ENCODE measurements at places on chromosomes 11 and 22.

- DNase-seq: no peak
These were observed at the start of gene BBOX1 for GRCh38 chr11:27040302-27041115. BBOX1 (plus strand) TSS chr11:27040815; CDS start chr11:27055431, 14,616 bp downstream.

GRCh38 chr11:11072067-11072466 lies 214.2 kb upstream of the ZBED5 start:
- DNase-seq: no peak

- DNase-seq: no peak
These were observed 56.3 kb upstream of the SOX6 start for GRCh38 chr11:16412525-16413172.

GRCh38 chr11:62020661-62021060 lies 53.2 kb upstream of the FTH1 start:
- DNase-seq: no peak

DNA sequence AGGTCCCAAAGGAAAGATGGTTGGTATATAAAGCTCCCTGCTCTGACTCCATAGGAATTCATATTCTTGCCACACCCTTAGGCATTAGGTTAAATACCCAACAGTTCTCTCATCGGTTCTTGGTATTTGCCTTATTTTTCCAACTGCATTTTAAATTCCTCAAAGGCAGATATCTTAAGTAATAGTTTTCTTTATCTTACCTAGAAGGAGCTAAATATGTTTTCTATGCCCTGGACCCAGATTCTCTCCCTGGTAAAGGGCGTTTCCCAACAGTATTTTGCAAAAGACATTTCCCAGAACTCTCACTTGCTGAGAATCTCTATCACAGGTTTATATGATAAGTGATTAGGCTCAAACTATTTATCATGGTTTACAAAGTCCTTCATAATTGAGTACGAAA lies 158.6 kb upstream of the BDNF start:
- DNase-seq: no peak

GRCh38 chr11:10405865-10406592 lies 49.0 kb upstream of the AMPD3 start:
- DNase-seq: peak; percentile 51

- no peak for DNase-seq
These were observed 406.0 kb downstream of the TBC1D22A start for GRCh38 chr22:47168441-47168840.

- no peak for DNase-seq
These were observed 68.7 kb downstream of the ETS1 start for GRCh38 chr11:128518493-128519207.

GRCh38 chr11:111938687-111939160 lies 1.6 kb downstream of the DIXDC1 start:
- DNase-seq: peak; percentile 46

GRCh38 chr11:102448869-102449224 lies 3.7 kb downstream of the TMEM123 start:
- no peak for DNase-seq

DNA sequence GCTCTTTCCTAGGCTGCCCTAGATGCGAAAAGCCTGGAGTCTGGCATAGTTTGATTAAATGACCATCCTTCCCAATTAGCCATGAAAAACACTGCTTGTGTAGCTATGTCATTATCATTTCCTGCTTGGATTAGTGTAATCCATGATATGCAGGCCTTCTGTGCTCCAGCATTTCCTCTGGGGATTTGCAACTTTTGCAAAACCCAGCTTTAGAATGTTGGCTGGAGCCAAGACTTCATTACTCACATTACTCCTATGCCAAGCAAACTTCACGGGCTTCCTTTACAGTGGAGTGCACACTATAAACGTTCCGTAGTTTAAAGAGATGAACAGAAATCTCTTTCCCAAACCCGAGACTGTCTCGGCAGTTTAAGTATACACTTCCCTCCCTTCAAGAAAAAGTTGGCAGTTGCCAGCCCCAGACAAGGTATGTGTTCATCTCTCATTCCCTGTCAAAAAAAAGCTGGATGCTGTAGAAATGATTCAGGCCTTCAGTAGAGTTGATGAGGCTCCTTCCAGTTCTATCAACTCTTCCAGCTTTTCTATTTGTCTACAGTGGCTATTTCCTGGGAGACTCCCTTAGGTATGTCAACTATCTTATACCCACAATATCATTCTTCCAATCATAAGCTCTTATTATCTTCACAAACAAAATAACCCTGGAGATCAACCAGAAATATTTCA lies 180.0 kb downstream of the MAML2 start:
- DNase-seq: no peak

DNA sequence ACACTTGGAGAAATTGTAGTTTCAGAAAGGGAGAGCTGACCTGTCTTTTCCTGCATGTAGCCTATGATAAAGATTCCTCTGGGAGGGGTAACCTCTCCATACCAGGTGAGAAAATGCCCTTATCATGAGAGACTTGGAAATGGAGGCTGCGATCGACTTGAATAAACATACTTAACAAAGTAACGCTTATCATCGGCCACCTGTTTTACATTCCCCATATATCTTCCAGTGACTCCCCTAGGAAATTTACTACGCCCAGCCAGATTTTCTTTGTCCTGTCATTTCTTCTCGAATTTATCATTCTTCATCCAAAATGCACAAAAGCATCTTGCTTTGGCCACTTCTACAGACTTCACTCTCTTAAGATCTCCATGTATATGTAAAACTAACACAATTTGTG lies 143.5 kb downstream of the CCDC81 start:
- DNase-seq: no peak

DNA sequence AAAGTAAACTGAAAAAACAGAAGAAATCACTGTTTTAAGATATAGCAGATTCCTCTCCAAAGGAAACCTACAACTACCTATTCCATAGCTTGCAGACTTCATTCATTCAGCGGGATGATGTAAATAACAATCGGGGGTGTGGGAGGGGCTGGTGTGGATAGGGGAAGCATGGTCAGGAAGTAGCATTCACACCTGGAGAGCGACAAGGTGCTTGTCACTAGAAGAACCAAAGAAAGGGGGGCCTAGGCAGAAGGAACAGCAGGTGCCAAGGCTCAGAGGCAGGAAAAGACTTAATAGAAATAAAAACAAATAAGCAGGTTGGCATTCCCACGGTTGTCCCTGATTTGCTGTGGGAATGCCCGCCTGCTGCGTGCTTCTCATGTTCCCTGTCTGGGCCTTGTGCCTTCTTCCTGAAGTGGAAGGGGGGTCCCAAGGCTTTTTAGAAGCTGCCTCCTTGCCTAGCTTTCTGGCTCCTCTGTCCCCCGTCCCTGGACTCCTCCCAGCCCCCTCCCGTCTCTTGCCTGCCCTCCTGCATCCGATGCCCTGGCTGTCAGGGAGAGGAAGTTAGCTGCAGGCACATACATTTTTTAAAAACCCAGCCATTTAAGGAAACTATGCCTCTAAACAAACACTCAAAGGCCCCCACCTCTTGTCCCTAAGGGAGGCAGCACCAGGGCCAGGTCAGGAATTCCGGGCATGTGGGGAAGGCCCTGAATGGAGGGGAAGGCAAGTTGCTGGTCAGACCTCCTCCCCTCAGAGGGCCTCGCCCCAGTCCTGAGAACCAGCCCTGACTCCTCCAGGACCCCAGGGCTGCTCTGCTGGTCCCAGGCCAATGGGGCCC lies 54.7 kb upstream of the PRDM11 start:
- no peak for DNase-seq

DNA sequence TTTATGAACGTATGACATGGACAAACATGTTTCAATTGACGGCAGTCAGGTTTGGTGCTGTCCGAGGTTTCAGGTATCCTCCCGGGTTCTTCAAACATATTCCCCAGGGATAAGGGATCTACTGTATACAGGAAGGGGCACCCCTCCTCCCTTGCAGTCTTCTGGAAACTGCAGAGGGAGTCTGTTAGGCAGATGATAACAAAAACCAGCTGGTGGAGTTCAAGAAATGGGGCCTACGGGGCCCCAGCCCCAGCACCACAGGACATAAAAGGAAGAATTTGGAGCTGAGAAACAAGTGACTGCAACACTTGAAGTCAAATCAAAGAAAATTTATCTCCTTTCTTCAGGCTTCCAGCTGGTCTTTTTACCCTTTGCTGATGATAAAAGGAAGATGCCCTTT lies 32.1 kb downstream of the SNU13 start:
- DNase-seq: no peak

DNA sequence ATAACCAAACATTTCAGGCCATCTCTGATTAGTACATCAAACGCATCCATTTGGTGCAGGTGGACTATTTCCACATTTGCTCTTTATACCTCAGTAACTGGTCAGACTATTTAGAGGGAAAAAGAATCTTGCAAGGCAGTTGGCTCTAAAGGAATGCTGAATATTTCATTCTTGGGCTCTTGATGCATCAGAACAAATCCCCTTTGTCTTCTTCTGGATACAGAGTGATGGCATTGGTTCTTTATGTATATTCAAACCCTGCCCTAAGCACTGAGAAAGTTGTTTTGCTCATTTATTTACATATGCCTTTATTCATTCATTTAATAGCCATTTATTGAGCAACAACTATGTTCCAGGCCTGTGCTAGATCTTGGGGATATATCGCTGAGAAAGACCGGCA lies 31.1 kb upstream of the RAB30 start:
- no peak for DNase-seq

GRCh38 chr11:88105951-88106350 lies 69.3 kb downstream of the RAB38 start:
- no peak for DNase-seq

GRCh38 chr11:70159627-70160570 lies 43.2 kb upstream of the FADD start:
- DNase-seq: no peak

GRCh38 chr22:33922349-33922681 lies 2.0 kb upstream of the LARGE1 start:
- peak; percentile 6 for DNase-seq

DNA sequence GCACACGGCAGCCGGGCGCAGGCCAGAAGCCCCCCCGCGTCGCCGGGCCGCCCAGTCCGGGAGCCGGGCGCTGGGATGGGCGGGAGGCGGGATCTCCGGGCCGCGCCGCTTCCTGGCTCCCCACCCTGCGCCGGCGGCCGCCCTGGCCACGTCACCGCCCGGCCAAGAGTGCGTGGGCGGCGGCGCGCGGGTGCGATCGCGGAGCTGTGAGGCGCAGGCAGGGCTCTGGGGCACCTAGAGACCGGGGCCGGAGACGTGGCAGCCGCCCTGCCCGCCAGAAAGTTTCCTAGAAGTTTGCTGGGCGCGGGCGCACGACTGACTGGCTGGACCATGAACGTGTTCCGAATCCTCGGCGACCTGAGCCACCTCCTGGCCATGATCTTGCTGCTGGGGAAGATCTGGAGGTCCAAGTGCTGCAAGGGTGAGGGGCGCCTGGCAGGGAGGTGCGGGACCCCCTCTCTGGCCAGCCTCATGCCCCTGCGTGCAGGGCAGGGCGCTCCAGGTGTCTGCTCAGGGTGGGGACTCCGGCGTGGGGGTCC lies at the start of gene KDELR3:
Gene KDELR3 (plus strand): TSS at position 193 of the 539 bp plus-strand sequence. CDS start 138 bp downstream, at position 331.
- DNase-seq: peak; percentile 79

- DNase-seq: no peak
These were observed 308.8 kb downstream of the LUZP2 start for GRCh38 chr11:24805671-24806070.

DNA sequence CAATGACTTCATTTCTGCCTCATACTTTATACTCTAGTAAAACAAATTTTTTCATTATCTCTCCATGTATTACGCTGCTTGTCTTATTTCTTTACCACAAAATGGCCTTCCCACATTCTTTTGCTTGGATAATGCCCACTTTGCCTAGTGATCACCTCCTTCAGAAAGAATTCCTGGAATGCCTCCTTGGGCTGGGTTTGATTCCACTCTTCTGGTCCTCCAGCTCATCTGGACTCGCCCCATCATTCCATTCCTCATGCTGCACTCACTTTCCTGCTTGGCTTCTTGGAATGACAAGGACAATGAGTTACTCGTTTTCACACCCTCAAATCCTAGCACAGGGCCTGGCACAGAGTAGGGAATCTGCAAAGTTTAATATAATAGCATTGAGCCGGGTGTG lies 475.1 kb upstream of the LARGE1 start:
- DNase-seq: no peak

- DNase-seq: peak; percentile 16
These were observed 44.3 kb downstream of the NNMT start for GRCh38 chr11:114340311-114341131.

DNA sequence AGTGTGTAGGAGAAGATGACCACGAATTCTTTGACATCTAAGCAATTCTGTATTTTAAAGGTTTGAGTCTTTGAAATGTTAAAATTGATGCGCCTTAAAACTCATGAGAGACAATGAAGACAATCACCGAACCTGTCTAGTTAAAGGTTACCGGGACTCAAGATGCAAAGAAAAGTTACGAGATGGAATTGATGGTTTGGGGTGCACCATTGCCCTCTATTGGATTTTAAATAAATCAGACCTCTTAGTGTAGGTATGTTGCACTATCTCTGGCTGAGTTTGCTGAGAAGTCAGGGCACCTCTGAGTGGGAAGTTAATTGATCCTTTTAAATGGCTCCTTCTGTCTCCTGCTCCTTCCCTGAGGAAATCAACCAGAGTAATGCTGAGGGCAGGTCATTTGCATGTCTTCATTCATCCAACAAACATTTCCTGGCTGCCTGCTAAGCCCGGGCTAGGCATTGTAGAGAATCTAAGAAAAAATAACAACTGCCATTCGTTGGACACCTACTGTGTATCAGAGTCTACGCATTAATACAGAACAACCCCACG lies 19.4 kb upstream of the TMA7B start:
- DNase-seq: no peak

GRCh38 chr11:15692739-15693138 lies 578.0 kb downstream of the INSC start:
- no peak for DNase-seq

DNA sequence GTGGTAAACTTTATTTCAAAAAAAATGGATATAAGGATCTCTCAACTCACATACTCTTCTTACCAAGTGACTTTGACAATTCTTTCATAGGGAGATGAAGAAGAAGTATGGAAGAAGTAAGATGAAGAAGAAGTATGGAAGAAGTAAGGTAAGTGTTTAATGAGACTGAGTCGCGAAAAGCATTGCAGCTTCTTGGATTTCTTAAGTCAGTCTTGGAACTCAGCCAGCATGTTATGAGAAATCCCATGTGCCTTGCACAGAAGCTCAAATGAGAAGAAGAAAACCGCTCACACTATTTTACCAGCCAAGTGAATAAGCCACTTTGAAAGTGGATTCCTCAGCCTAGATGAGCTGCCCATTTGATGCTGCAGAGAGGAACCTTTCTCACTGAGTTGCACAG lies 332.0 kb upstream of the CCDC179 start:
- DNase-seq: no peak

DNA sequence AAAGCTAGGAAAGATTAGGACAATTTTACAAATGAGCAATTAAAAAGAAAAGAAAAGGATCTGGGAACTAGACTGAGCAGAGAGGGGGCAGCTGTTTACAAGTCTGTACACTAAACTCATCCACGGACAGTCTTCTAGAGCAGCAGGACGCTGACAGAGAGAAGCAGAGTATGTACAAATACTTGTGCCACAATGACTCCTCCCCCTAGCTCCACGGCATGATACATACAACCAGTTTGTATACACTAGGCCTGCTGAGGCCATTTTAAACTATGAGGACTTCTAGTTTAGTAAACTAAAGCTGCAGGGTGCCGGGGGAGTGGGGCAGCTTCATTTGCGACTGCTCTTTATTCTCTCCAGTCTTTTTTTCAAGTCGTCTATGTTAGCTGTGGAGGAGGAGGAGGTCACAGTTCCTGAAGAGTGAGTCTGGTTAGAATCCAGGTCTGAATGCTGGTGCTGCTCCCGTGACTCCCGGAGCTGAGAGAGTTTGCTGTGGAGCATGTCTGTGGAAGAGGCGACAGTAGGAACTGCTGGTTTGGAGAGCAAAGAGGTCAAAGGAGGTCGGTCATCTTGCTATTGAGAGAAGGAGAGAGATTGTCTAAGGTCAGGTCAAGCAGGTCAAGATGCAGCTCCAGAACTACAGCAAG lies 24.8 kb downstream of the F2 start:
- DNase-seq: no peak

GRCh38 chr11:78078218-78079167 lies 1.2 kb downstream of the NDUFC2 start:
- DNase-seq: no peak
